NCI-H187 treated with DMSO at 0.1 percent for 48 hours (cell line): ENCODE measurements at places on chromosomes 1 and 21.

DNA sequence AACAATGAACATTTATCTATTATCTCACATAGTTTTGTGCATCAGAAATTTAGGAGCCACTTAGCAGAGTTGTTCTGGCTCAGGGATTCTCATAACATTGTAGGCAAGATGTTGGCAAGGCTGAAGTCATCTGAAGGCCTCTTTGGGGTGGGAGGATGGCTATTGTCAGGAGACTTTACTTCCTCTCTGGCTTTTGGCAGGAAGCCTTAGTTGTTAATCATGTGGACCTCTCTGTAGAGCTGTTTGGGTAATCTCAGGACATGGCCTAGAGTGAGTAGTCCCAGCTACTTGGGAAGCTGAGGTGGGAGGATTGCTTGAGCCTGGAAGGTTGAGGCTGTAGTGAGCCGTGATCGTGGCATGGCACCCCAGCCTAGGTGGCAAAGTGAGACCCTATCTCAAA is 40.2 kb downstream of the RASAL2 start:
- DNase-seq, result no peak

GRCh38 chr21:34355570-34355969 is 8.2 kb upstream of the KCNE2 start:
- no peak for DNase-seq

GRCh38 chr1:53604291-53604919 is 134.6 kb downstream of the GLIS1 start:
- no peak for DNase-seq

- no peak for DNase-seq
These were observed 514.0 kb upstream of the ADAMTS5 start for GRCh38 chr21:27480841-27481261.

DNA sequence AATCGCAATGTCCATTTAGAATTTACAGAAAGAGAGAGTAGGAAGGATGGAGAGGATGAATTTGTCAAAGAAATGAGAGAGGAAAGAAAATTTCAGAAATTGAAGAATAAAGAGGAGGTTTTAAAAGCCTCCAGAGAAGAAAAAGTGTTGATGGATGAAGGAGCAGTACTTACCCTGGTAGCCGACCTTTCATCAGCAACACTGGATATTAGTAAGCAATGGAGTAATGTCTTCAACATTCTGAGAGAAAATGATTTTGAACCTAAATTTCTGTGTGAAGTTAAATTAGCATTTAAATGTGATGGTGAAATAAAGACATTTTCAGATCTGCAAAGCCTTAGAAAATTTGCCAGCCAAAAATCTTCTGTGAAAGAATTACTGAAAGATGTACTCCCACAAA is 12.5 kb downstream of the L1TD1 start:
- DNase-seq, result no peak

DNA sequence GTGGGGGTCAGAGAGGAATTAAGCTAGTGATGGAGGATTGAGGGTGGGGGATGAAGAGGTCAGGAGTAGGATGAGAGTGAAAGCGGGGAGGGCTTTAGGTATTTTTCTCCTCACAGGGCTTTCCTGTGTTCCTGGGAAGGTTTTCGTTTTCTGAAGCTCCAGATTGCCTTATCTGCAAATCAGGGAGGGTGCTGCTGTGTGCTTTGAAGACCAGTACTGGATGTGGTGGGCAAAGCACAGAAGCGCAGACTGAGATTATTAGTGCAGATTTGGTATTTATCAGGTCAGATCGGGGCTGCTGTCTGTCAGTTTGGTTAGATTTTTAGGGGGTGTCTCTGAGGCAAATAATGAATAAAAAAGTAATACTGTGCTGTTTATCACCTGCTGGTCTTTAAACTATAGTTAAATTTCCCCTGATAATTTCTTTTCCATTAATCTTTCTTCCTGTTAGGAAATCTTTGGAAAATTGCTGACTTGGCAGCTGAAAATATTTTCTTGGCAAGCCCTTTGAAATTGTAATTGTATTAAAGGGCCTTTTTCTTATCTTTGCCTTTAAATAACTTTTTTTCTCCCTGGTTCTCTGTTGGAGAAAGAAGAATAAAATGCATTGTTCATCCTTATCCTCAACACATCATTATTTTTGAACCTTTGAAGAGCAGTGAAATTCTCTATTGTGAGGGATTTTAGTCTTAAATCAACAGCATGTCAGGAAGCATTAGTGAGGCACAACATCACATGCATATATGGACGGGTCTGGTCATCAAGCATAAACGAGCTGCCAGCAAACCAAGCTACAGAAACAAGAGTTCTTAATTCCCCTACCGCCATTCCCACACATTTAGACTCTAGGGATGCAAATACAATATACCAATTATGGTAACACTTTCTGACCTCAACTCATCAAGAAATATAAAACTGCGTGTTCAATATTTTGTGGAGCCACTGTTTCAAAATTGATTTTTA is 139.6 kb downstream of the S1PR1 start:
- DNase-seq, result no peak

GRCh38 chr1:171807556-171807955 is 26.1 kb downstream of the METTL13 start:
- DNase-seq, result no peak

- DNase-seq, result no peak
These were observed 233.1 kb upstream of the USP24 start for GRCh38 chr1:55448261-55448660.

- DNase-seq, result no peak
These were observed 3.0 kb downstream of the NHLH2 start for GRCh38 chr1:115837740-115838421.

GRCh38 chr21:35896060-35896459 is 164.3 kb downstream of the SETD4 start:
- no peak for DNase-seq

GRCh38 chr1:205690122-205690756 is 9.9 kb upstream of the SLC45A3 start:
- DNase-seq, result no peak

GRCh38 chr1:167860231-167860923 is 53.6 kb downstream of the ADCY10 start:
- DNase-seq, result no peak

- no peak for DNase-seq
These were observed 16.6 kb upstream of the IL19 start for GRCh38 chr1:206754011-206754410.

DNA sequence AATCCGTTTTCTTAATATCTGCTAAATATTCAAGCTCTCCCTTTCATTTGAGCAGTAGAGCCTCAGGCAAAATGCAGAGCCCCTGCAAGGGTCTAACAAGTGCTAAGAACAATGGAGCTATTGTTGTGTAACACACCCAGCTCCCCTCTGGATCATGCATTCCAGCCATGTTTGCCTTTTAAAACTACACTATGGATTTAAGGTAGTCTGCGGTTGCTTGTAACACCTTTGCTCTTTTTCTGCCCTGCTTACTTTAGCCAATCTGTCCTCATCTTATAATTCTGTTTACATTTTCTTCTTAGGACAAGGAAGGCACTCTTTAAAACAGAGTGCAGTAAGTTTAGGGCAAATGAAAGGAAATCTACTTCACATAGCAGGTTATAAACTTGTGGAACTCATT is 60.0 kb upstream of the C1orf105 start:
- no peak for DNase-seq

DNA sequence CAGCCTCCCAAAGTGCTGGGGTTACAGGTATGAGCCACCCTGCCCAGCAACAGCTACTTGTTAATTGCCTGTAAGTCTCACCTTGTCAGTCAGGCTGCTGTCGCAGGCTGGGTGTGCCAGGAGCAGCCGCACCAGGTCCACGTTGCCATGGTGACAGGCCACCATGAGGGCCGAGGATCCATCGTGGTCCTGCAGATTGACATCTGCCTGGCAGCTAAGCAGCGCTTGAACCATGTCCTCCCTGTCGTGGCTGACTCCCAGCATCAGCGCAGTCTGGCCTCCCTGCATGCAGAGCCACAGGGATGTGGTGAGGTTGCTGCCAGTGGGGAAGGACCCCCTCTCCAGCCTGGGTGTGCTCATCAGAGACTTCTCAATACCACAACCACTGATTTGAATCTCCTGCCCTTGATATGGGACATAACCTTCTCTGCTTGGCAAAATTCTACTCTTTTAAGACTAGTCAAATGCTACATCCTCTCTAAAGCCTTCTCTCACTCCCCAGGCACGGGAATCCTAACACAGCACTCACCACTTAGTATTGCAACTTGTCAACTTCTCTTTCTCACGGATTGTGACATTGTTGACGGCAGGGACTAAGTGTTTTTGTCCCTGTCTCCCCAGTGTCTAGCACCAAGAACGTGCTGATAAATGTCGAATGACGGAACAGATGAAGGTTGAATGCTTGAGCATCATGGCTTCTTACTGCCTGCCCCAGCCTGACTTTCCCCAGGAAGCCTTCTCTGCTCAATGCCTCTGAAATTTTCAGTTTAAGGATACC is 52.9 kb downstream of the L1TD1 start:
- DNase-seq, result no peak

GRCh38 chr1:95780836-95781235 is 546.8 kb downstream of the RWDD3 start:
- no peak for DNase-seq

DNA sequence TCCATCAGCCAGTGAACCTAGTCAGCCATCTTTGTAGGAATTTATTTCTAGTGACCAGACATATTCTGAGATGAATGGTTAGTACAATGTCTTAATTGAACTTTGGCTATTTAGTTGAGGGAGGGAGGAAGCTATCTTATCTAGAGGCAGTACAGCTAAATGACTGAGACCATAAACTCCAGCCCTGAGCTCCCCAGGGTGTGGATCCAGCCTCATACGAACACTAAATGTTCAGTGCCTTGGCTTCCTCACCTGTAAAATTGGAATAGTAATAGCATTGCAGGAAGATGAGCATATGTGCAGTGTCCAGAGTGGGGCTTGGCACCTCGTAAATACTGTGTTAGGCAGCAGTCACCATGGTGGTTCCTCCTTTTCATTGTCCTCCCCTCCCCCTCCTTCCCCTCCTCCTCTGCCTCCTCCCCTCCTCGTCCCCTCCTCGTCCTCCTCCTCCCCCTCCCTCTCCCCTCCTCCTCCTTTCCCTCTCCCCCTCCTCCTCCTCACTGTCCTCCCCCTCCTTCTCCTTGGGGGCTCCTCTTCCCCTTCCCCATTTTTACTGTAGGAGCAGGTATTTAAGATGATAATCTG is 108.2 kb downstream of the GALNT2 start:
- no peak for DNase-seq

GRCh38 chr21:44300262-44300959 is 558 bp downstream of the PFKL start:
- DNase-seq, result no peak

DNA sequence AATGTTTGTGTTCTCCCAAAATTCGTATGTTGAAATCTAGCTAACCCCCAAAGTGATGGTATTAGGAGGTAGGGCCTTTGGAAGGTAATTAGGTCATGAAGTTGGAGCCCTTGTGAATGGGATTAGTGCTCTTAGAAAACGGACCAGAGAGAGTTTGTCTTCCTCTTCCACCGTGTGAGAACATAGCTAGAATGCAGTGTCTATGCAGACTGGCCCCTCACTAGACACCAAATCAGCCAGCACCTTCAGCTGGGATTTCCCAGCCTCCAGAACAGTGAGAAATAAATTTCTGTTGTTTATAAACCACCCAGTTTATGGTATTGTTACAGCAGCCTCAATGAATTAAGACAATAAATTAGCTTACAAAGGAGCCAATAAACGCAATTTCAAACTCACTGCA is 58.0 kb downstream of the KIAA0319L start:
- no peak for DNase-seq

DNA sequence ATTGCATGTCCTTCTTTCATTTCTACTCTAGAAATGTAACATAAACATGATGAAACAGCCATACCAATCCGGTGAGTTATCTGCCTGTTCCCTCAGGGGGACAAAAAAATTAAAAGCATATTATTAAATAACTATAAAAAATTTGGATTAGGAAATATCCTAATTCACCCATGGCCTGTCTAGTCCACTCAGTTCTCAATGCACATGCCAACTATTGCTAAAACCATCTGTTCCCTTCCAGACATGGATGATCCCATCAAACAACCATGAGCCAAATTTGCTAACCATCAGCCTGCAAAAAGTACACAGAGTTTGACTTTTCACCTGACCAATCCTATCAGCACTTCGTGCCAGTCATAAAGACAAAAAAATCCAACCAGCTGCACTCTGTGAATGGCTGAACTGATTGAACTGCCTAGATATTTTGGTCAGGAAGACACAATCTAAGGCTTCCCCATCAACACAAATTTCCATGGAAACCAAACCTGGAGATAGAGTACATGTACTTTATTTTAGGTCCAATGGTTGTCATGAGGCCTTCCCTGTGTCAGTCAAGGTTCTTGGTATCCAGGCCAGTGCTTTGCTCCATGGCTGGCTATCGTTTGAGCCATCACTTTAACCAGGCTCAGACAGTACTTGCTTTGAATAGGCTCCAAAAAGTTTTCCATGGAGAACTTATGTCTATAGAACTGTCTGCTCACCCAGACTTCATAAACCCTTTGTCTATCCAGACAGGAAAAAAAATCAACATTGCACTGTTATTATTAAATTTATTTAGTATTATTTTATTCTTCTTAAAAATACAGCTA is 570.8 kb downstream of the LTN1 start:
- DNase-seq, result no peak

DNA sequence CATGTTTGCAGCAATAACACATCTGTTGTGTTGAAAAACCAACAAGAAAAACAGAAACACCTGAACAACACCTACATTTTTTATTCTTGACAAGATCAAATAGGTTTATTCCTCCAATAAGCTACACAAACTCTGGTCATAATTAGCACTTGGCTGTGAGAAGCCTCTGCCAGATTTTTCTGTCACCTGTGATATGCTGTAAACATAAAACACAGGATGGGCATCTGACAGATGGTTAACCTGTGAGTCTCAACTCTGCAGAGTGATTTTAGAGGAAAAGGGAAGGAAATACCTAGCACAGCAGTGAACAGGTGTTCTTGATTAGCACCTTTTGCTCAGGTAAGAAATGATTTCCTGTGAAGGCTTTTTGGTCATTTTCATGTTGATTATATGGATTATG is 175.4 kb upstream of the COA6 start:
- no peak for DNase-seq

- no peak for DNase-seq
These were observed 37.1 kb downstream of the SLC30A1 start for GRCh38 chr1:211541720-211542477.

DNA sequence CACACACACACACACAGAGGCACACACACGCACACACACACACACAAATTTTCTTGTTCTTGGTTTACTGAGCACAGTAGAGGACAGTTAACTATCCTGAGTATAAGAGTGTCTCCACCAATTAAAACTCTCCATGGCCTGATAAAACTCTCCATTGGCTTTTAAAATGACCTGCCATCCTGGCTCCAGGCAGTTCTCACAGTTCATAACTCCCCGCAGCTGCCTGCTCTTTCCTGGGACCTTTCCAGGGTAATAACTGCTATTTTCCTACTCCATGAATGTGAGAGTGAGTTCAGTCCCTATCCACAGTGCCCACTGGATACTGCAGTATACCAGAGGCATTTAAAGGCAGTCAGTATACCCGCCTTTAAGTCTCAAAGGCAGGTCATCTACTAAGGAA is 351.5 kb downstream of the PLPP3 start:
- DNase-seq, result no peak

GRCh38 chr1:233470741-233471499 is 143.0 kb upstream of the KCNK1 start:
- no peak for DNase-seq
